NK-92 treated with Interleukin-12 subunit alpha and Interleukin-12 subunit beta, amount 100 ng/mL, for 24 hours (cell line): ENCODE measurements at places on chromosomes 5 and 9.

GRCh38 chr5:157459715-157460599 lies at the start of gene NIPAL4:
Gene NIPAL4, plus strand, starts transcription at chr5:157460213. Its CDS starts 108 bp downstream, at chr5:157460321.
- no peak for DNase-seq

DNA sequence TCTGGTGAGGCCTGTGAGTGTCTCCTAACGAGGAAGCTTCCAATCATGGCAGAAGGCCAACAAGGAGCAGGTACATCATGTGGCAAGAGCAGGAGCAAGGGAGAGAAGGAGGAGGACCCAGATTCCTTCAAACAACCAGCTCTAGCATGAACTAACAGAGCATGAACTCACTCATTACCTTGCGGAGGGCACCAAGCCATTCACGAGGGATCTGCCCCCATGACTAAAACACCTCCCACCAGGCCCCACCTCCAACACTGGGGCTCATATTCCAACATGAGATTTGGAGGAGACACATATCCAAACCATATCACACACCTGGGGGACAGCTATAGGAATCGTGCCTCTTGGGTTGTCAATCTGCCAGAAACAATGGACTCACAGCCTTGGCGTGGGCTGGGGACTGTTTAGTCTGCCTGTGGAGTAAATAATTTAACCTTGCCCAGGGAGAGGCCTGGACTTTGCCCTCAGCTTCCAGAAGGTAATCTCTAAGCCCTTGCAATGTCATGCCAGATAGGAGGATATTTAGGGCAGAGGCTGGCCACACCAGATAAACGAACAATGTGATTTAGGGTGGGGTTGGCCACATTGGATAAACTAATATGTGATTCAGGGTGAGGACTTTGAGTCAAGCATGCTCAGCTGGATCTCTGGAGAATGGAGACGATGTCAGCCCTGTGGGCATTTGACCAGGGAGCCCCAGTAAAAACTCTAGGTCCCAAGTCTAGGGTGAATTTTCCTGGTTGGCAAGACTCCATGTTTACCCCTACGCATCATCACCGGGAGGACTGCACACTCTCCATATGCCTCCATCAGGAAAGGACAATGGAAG lies 13.6 kb upstream of the VDAC1 start:
- DNase-seq: no peak

GRCh38 chr5:17400724-17401469 lies 97.1 kb upstream of the TAF11L2 start:
- DNase-seq: no peak

- no peak for DNase-seq
Observed at GRCh38 chr5:53429706-53430105, 50.7 kb upstream of the FST start.

GRCh38 chr5:139158791-139159190 lies 39.4 kb downstream of the SIL1 start:
- no peak for DNase-seq

DNA sequence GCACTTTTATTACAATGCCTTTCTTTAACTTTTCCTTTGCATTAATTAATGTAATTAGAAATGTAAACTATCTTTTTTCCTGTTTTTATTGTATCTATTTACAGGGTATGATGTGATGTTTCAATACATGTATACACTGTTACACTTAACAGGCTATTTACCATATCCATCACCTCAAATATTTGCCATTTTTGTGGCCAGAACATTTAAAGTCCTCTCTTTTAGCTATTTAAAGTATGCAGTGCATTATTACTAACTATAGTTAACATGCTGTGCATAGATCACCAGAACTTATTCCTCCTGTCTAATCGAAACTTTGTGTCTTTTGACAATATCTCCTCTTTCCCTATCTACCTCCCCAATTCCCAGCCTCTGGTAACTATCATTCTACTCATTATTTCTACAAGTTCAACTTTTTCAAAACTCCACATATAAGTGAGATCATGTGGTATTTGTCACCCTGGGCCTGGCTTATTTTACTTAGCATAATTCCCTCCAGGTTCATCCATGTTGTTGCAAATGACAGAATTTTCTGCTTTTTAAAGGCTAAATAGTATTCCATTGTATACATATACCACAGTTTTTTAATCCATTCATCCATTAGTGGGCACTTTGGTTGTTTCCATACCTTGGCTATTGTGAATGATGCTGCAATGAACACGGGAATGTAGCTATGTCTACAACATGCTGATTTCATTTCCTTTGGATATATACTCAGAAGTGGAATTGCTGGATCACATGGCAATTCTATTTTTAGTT lies 32.8 kb downstream of the OR2K2 start:
- DNase-seq: no peak

DNA sequence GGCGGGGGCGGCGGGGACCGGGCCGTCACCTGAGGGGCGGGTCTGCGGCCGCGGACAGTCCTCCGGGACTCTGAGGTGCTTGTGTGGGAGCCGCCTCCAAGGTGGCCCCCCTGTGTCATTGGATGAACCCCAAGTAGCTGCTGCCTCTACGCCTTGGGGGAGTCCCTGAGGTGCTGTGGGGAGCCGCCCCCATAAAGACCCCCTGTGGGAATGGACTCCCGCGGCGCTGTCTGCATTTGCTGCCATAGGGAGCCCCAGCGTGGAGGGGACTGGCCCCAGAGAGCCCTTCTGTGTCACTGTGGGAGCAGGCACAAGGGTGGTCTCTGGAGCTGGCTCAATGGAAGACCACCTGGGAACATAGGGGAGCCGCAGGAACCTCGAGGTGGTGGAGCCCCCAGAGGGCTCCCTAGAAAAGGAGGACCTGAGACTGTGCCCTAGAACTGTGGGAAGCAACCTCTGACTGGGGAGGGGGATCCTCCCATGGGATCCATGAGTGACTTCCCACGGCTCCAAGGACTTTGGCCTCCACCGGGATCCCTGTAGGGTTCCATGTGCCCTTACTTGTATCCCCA lies 412 bp downstream of the PHF24 start:
- DNase-seq: no peak

DNA sequence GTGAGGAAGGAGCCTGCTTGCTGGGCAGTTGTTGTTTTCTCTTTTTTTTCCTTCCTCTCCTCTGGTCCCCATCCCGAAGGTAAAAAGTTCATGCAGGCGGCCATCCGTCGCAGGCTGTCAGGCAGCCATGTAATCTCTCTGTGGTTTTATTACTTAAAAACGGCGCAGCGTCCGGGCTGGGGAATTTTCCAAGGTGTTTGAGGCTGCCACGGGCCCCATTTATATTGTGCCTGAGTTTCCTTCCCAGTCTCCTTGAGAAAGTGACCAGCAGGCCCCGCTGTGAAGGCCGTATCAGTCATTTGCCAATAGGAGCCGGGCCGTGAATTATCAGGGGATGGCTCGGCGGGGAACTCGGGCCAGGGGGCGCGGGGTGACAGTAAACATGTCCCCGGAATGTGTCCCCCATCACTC lies 289.7 kb downstream of the PBX3 start:
- no peak for DNase-seq

DNA sequence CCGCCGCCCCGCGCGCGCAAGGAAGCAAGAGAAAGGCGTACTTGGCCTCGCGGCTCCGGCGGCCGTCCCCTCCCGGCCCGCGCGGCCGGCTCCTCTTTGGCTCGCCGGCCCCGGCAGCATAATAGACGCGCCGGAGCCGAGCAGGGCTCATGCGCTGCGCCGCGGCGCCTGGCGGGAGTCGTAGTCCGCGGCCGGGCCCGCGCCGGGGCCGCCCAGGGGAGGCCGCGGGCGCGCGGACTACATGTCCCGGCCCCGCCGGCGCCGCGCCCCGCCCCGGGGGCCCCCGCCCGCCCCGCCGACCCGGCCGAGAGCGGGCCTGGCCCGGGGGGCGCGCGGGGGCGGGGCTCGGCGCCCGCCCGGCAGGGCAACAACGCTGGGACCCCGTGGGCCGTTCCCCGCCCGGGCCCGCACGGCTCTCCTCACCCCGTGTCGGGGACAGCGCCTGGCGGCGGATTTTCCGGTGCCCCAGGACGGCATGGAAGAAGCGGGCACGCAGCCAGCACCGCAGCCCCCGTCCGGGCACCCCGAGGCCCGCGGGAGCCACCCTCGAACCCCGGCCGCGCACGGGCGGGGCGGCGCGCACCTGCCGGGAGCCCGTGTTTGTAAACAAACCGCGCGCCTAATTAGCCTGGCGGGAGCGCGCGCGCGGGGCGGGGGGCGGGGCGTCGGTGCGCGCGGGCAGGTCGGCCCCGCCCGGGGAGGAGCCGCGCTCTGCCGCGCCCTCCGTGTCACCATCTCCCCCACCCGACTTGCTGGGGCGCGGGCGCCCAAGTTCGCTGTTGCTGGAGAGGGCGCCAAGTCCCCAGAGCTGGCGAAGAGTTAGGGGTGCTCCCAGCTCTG lies at the start of gene BRD3:
TSS of gene BRD3 (minus strand) at position 123 of the 840 bp plus-strand sequence. CDS start 14,549 bp downstream, outside the sequence.
- DNase-seq: peak; percentile 60

- no peak for DNase-seq
Observed at GRCh38 chr5:16903480-16904300, 32.4 kb downstream of the MYO10 start.

DNA sequence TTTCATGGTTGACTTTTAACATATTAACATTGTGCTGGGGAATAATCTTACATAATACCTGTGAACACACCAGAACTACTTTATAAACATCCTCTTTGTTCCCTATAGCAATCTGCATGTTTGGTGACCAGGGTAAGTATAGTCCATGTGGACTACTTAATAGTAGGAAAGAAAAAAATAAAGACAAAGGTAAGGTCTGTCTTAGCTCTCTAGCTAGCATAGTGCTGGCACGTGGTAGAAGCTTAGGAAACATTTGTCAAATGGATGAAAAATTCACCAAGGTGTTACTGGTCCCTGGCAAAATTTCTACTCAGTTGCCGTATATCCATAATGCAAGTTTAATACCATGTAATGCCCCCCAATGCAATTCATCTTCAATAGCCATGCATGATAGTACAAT lies 78.6 kb upstream of the ABCA1 start:
- DNase-seq: no peak

GRCh38 chr9:81671880-81672280 lies 17.5 kb downstream of the TLE1 start:
- no peak for DNase-seq

- DNase-seq: no peak
Observed at GRCh38 chr5:1391691-1392090, 46.8 kb upstream of the CLPTM1L start.

DNA sequence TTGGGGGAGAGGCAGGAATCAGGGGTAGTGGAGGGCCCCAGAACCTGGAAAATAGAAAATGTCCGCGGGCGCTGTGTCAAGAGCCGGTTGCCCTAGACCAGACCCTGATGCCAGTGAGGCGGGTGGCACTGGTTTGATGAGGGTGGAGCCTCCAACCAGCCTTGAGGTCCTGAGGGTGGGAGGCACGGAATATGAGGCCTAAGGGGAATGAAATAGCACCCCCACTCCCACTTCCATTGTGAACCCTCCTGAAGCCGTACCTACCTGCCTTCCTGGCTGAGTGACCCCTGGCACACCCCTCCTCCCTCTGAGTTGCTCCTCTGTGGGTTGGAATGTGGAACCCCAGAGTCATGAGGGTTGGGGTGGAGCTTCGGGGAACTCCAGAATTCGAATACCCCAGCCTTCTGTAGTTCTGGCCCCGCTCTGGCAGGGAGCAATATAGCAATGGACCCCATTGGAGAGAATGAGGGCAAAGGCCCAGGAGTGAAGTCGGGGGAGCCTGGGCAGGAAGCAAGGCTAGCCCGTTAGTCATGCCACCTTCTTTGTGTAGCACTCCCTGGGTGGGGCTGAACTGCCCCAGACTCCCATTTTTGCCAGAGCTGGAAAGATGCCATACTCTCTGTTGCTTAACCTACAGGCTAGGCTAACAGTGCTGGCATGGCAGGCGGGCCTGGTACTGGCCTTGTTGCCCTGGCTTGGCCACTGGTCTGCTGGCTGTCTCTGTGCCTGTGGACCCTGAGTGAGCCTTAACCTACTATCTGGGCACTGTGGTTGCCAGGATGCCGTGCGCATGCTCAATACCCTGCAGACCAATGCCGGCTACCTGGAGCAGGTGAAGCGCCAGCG lies 1.0 kb downstream of the FPGS start:
- no peak for DNase-seq

DNA sequence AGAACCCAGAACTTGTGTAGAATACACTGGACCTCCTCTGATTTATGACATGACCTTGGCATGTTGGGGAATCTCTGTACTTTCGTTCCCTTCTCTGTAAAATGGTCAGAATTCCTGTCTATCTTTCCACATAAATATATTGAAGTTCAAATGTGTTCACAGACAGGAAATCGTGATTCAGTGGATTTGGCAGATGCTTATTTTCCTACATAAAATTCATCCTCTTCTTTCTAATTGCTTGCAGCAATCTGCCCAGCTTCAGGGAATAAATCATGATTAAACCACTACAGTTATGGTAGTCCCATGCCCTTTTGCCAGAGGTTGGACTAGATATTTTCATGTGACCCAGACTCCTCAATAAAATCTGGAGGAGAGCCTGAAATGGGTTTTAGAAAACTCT lies 52.1 kb upstream of the ARL15 start:
- no peak for DNase-seq

DNA sequence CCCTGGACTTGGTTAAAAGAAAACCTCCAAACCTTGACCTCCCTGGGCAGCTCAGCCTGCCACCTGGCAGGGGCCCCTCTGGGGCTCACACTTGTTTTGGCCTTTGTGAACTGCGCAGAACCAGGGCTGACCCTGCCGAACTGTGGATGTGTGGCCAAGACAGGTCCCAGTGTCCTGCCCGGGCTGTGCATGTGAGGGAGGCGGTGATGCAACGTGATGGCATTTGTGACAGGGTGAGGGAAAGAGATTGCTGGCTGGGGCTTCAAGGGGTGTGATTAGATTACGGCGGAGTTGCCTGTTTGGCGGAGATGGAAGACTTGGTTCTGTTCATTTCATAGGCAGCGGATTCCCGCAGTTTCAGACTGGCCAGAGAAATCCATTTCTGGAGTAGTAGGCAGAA lies 30.4 kb upstream of the NKX2-5 start:
- DNase-seq: no peak

DNA sequence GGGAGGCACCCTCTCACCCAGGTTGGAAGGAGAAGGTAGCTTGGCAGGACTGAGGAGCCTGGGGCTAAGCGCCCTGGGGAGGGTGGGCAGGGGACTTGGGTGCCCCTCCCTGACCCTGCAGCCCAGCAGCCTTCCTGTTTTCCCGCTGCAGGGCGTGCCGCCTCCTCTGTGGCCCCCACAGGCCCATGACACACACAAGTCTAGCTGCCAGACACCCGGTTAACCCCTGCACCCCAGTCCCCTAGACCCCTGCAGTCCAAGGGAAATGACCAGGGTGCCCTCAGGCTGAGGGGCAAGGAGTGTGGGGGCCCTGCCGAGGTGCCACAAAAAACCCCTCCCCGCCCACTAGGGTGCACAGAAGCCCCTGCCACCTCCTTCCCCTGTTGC lies 33.0 kb downstream of the GOLGA2 start:
- DNase-seq: no peak

DNA sequence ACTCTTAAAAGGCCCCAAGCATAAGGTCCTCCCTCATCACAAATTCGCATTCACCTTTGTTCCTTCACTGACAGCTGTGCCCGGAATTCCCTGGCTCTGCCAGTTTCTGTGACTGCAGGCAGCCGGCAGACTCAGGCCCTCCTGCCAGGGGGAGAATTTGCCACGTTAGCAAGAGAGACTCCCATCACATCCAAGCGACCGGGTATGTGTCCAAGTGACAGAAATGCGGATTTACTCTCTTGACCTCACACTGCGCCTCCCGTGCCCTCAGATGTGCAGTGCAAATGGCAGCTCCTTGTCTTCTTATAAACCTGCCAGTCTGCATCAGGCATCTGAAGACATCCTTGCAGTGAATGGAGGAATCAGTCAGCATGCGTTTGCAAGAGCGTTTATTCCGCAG lies 187.1 kb upstream of the WWC1 start:
- DNase-seq: no peak
